Muscle of leg (tissue), 16 donors: ENCODE measurements at places on chromosomes 4 and X. TPM values are rescaled to one million over a fixed set of nuclear protein-coding genes. Genes with fewer than 3 reads are reported as not detected.

The NOX1 gene
- total RNA-seq = not detected

The HS6ST2 gene
- 27.8 TPM for total RNA-seq

The ETNPPL gene
- total RNA-seq = not detected

DNA sequence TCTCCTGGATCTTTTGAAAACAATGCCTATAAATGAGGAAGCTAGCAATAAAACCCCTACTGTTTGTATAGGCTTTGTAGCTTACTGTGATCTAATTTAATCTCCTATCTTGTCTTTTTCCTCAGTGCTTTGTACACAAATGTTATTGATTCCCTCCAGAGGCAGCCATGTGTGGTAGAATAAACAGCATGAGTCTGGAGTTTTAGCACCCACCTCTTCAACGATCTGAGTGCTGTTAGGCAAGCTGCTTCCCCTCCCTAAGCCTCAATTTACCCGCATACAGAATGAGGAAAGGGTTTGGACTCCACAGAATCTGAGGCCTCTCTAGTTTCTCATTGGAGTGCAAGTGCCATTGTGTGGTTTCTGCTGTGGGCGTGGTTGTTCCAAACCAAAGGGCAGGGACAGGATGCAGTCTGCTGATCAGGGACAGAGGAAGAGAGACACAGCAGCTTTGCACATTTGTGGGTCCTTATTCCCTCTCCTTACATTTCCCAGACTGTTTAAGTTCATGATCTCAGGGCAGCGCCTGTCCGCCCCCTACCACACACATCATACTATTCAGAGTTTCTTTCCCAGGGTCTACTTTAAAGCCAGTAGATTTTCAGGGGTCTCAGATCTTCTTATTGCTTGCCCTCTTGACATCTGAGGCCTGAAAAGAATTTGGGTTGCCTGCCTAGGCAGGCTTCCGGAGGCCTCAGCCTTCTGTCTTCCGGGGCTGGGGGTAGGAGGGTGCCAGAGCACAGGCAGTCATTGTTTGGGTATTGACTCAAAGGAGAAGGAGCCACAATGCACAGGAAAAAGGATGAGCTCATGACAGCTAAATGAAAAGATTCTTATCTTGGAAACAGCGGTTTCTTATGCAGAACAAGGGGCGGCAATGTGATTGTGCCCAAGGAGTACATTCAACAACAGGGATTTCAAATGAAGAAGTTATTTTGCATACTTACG lies 114.9 kb upstream of the TEX13D start:
- H3K27me3 ChIP-seq = peaks cover 5% of the 10 kb centered on the region
- H3K36me3 ChIP-seq = no peaks in the 10 kb centered on the region
- peak; percentile 31 for DNase-seq
- no peak overlapping the region for H3K27ac ChIP-seq
- H3K4me1 ChIP-seq = peaks cover 11% of the 10 kb centered on the region

The ARR3 gene
- total RNA-seq = not detected

DNA sequence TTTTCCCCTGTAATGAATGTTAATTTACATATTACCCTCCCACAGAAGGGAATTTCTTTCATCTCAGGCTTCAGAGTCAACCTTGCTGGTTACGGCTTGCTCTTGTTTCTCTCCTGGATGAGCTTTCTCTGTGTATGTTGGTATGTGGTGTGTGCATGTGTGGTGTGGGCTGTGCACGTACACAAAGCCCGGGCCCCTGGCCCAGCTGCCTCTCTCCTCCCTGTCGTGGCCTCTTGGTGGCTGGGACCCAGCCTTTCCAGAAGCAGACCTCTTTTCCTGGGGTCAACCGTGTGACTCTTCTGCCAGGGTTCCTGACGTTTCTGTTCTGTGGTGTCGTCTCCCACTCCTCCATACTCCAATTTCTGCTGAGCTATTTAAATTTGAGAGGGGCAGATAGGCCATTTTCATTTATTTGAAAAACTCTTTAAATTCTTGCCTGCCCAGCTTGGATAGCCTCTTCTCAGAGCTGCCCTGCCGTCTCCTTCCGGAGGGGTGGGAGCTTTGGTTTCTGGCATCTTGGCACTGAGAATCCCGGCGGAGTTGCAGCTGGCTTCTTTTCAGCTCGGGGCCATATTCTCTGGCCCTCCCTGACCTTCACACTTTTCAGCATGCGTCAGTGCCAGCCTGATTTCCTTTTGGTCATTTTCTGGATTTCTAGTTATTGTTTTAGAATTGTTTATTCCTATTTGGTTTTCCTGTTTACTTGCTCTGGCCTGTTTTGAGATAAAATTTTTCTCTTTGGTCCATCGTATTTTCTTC lies 25.1 kb downstream of the FHDC1 start:
- peaks cover 23% of the 10 kb centered on the region for H3K4me1 ChIP-seq
- H3K27me3 ChIP-seq = no peaks in the 10 kb centered on the region
- H3K27ac ChIP-seq = no peak overlapping the region
- no peak for DNase-seq
- H3K4me3 ChIP-seq = no peak overlapping the region
- H3K36me3 ChIP-seq = peaks cover 17% of the 10 kb centered on the region

The MAGEB1 gene
- total RNA-seq = not detected

- H3K27me3 ChIP-seq = peaks cover 35% of the 10 kb centered on the region
- DNase-seq = no peak
- no peaks in the 10 kb centered on the region for H3K36me3 ChIP-seq
- H3K4me1 ChIP-seq = no peaks in the 10 kb centered on the region
- no peak overlapping the region for H3K27ac ChIP-seq
These were observed 72.9 kb upstream of the MED14 start for GRCh38 chrX:40808203-40808602.

- H3K27me3 ChIP-seq = no peaks in the 10 kb centered on the region
- peak; percentile 12 for DNase-seq
- peak overlapping the region; percentile 71 for H3K27ac ChIP-seq
These were observed 672 bp downstream of the PGM2 start for GRCh38 chr4:37827030-37827685.

The FRG2 gene
- not detected for total RNA-seq

The DKK2 gene
- 45.0 TPM for total RNA-seq

The ABLIM2 gene
- total RNA-seq = 3.1 TPM

The OCRL gene
- 7.7 TPM for total RNA-seq

DNA sequence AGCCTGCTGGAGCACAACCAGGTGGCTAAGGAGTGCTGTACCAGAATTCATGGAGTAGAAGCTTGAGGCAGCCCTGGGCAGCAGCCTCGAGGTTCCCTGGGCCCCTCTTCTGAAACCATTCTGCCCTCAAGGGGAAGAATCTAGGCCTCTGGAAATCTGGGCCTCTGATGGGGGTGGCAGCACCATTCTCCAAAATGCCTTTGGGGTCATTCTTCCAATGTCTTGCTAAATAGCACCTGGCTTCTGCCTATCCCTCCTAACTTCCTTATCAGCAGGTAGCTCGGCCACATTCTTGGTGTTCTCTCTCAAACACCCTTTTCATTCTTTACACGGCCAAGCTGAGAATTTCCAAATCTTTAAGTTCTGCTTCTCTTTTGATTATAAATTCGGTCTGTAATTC lies 473.6 kb downstream of the BCOR start:
- H3K27me3 ChIP-seq = peaks cover 23% of the 10 kb centered on the region
- no peak for DNase-seq

GRCh38 chrX:53831662-53832635 lies 145.4 kb upstream of the HUWE1 start:
- H3K4me1 ChIP-seq = no peaks in the 10 kb centered on the region
- DNase-seq = peak; percentile 5
- no peak overlapping the region for H3K4me3 ChIP-seq
- no peak overlapping the region for H3K27ac ChIP-seq
- no peaks in the 10 kb centered on the region for H3K36me3 ChIP-seq

The TCEAL6 gene
- not detected for total RNA-seq

- no peak overlapping the region for H3K4me3 ChIP-seq
- no peak overlapping the region for H3K27ac ChIP-seq
- no peak for DNase-seq
- no peaks in the 10 kb centered on the region for H3K4me1 ChIP-seq
- H3K36me3 ChIP-seq = no peaks in the 10 kb centered on the region
- H3K27me3 ChIP-seq = no peaks in the 10 kb centered on the region
These were observed 22.1 kb downstream of the EPGN start for GRCh38 chr4:74330295-74330750.

DNA sequence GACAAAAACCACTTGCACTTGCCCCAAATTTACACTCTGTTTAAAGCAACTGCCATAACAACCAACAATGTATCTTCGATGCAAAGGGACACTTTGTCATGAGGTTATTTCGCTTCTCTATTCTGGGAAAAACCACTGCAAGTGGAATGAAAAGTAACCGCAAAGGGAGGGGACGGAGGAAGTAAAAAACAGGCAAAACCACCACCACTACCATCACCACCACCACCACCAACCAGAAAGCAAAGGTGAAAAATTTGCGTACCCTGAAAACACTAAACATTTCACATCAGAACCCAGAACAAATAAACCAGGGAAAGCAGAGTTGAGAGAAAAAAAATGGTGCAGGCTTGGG lies 1.2 kb upstream of the N4BP2 start:
- peak overlapping the region; percentile 91 for H3K4me3 ChIP-seq
- no peaks in the 10 kb centered on the region for H3K36me3 ChIP-seq
- peak; percentile 82 for DNase-seq
- peaks cover 2% of the 10 kb centered on the region for H3K4me1 ChIP-seq
- peak overlapping the region; percentile 99 for H3K27ac ChIP-seq
- H3K27me3 ChIP-seq = no peaks in the 10 kb centered on the region

GRCh38 chr4:138039010-138039409 lies 203.1 kb downstream of the SLC7A11 start:
- no peaks in the 10 kb centered on the region for H3K36me3 ChIP-seq
- no peak overlapping the region for H3K27ac ChIP-seq
- DNase-seq = no peak
- H3K27me3 ChIP-seq = no peaks in the 10 kb centered on the region

DNA sequence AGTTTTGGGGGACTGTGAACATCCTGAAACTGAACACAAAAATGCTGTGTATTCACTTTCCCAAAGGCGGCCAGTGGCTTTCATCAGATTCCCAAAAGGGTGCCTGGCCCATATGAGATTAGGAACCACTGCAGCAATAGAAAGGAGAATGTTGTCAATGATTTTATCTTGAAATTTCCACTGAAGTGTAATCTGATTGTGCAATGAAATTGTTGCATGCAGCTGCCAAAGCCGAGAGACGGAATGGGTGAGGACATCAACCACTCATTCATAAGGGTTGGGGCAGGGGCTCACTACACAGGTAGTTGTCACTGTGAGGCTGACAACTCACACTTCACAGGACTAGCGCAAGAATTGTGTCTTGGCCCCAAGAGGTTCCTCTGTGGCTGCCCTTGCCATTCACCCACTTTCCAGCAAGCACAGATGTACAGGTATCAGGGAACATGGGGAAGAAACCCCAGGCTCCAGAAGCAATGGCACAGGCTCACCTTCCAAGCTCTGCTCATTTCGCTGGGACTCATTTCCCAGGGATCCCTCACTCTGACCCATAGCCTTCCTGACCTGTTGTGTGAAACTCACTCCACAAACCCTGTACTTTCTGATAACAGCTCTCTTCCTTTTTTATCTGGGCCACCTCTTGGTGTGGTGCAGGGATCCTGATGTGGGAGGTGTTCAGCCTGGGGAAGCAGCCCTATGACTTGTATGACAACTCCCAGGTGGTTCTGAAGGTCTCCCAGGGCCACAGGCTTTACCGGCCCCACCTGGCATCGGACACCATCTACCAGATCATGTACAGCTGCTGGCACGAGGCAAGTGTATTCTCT lies 48.8 kb downstream of the BMX start:
- H3K27me3 ChIP-seq = peaks cover 34% of the 10 kb centered on the region
- no peaks in the 10 kb centered on the region for H3K36me3 ChIP-seq
- DNase-seq = no peak

The DRD5 gene
- total RNA-seq = 0.09 TPM

DNA sequence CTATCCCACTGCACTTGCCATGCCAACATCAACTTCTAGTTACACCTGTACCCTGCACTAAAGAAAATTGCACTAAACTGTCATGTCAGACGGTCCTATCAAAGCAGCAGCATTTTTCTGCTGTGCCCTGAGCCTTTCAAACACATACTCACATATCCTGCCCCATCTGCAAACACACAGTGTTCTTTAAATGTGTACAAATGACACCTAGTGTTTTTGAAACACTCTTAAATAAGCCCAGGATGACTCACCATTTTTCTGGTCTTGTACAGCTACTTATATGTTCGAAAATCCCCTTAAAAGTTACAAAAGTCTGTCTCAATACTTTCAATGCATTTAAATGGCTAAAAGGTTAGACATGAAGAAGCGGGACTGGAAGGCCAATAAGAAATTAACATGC lies 346.7 kb upstream of the PPARGC1A start:
- H3K27ac ChIP-seq = no peak overlapping the region
- DNase-seq = no peak
- no peak overlapping the region for H3K4me3 ChIP-seq
- no peaks in the 10 kb centered on the region for H3K27me3 ChIP-seq

The METTL14 gene
- 25.0 TPM for total RNA-seq

The UNC5C gene
- 0.75 TPM for total RNA-seq

- H3K4me3 ChIP-seq = no peak overlapping the region
- H3K27me3 ChIP-seq = no peaks in the 10 kb centered on the region
- H3K27ac ChIP-seq = peak overlapping the region; percentile 40
- no peaks in the 10 kb centered on the region for H3K36me3 ChIP-seq
These were observed 65.0 kb downstream of the ZFYVE28 start for GRCh38 chr4:2353222-2354107.

GRCh38 chr4:139764182-139764581 lies 98.6 kb downstream of the MGST2 start:
- H3K27ac ChIP-seq = peak overlapping the region; percentile 86
- peak; percentile 17 for DNase-seq
- H3K36me3 ChIP-seq = no peaks in the 10 kb centered on the region
- H3K27me3 ChIP-seq = no peaks in the 10 kb centered on the region
